NCI-H2171 (cell line): ENCODE measurements at places on chromosomes 2 and 18.

GRCh38 chr2:149420053-149420963 lies 89.9 kb downstream of the LYPD6 start:
- no peak for DNase-seq

DNA sequence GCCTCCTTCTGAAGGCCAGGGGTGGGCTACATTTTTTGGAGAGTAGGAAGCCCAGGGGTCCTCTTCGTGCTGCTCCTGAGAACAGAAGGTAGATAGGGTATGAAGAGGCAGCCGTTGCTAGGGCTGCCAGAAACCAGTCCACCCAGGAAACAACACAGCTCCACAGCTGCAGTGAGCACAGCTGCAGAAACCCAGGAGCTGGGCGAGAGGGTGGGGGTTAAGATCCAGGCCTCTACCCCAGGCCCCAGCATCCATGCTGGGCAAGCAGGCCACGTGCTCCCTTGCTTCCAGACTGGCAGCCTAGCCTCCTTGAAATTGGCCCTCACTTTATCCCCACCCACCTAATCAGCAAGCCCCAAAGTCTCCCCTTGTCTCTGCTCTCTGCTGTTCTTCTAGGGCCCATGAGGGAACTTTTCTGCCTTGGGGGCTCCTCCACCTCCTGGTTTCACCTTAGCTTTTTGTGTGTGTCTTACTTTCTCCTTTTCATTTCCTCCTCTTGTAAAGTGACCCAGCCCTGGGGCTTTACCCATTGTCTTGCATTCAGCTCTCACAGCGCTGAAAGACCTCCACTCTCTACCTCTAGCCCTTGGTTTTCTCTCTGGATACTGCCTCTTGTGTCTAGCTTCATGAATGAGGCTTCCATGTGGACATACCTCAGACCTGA lies 30.7 kb downstream of the STON1 start:
- DNase-seq: no peak

- no peak for DNase-seq
Observed at GRCh38 chr2:229627728-229628127, 86.6 kb downstream of the DNER start.

GRCh38 chr2:60843006-60843405 lies 38.4 kb upstream of the REL start:
- no peak for DNase-seq
